ENCODE measurements at places on chromosomes 16 and 17.

DNA sequence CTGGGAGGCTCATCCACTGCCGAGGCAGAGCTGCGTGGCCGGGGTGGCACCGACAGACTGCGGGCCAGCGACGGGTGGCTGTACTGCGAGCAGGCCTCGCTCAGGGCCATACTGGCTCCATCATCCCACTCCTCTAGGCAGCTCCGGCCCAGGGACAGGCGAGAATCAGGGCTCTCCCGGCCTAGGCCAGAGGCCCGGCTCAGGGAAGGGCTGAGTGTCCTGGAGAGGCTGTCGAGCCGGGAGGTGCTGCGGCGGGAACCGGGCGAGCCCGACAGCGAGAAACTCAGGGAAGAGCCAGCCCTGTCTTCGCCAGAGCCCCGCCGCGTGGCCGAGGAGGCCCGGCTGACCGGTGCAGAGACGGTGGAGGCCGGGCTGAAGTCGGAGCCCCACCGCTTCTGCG lies 37.4 kb downstream of the PIPOX start:
- H3K4me1 ChIP-seq = peaks cover 10% of the 10 kb centered on the region
- H3K27ac ChIP-seq = no peak overlapping the region
- no peaks in the 10 kb centered on the region for H3K36me3 ChIP-seq
- no peaks in the 10 kb centered on the region for H3K27me3 ChIP-seq

DNA sequence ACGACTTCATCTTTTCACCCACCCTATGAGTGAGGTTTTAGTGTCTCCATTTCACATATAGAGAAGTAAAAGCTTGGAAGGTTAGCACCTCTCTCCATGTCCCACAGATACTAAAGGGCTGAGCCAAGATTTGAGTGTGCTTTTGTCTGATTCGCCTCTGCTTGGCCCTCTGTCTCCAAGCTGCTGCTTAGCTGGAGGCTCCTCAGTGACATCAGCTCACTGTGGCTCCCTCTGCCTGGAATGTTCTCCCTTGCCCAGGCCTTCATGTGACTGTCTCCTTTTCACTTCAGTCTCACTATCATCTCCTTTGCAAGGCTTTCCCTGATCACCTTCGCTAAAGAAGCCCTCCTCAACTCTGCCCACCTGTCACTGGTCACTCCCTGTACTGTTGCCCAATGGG lies 84.5 kb upstream of the HSBP1 start:
- DNase-seq = no peak
- no peaks in the 10 kb centered on the region for H3K27me3 ChIP-seq
- no peaks in the 10 kb centered on the region for H3K36me3 ChIP-seq
- H3K27ac ChIP-seq = no peak overlapping the region

DNA sequence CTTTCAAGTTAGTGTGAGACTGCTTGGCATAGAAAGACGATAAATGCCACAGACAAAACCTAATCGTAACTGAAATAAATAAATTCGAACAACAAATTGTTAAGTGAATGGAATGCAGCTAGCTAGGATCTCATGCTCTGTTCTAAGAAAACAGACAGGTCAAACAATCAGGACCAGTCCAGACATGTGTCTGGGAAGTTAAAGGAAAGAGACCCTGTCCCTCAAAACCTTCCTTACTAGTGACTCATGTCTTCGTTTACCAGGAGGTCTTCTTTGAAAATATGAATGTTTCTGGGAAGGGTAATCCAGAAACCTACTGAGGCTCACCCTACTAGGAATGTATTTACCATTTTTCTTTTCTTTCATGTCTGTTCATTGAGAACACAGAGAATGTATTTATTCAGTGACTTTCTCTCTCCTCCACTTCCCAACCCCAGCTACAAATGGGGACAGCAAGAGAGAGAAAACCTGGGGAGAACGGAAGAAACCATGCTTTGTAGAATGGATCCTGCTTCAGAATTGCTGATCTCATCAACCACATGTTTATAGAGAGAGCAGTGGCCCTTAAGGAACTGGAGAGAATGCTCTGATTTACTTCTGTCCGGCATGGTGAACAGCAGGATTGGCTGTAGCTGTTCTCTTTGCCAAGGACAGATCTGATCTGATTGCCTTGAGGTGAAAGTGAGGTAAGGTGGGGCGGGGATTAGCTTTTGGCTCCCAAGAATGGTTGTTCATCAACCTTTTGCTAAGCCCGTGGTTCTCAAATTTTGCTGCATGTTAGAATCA lies 39.4 kb upstream of the DHX8 start:
- H3K27ac ChIP-seq = no peak overlapping the region
- H3K27me3 ChIP-seq = no peaks in the 10 kb centered on the region
- no peaks in the 10 kb centered on the region for H3K36me3 ChIP-seq
- H3K4me1 ChIP-seq = no peaks in the 10 kb centered on the region
- H3K4me3 ChIP-seq = no peak overlapping the region

DNA sequence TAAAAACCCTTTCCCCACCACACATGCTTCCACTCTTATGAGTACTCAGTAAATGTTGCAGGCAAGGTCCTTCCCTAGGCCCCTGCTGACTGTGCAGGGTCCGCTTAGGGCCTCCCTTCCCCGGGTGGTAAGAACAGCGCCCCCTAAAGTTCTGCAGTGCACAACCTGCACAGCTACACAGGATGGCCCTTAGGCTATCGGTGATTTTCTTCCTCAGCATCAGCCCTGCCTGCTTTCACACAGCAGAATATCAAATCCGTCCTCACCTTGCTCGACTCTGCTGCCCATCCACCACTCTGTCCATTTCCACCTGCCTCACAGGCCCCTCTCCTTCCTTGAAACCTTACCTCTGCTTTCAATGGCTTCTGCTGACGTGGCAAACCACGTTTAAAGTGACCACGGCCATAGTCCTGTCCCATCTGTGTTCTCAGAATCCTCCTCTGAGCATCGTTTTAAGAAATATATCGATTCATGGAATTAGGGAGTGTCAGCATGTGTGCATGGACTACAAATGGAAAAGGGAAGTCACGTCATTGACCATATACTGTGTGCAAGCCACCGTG lies 51.4 kb upstream of the TMEM132E start:
- H3K4me3 ChIP-seq = no peak overlapping the region
- H3K36me3 ChIP-seq = no peaks in the 10 kb centered on the region
- H3K27ac ChIP-seq = no peak overlapping the region
- H3K4me1 ChIP-seq = no peaks in the 10 kb centered on the region

GRCh38 chr17:3683054-3683511 lies 12.9 kb downstream of the P2RX5 start:
- peaks cover 18% of the 10 kb centered on the region for H3K27me3 ChIP-seq
- H3K4me3 ChIP-seq = no peak overlapping the region
- no peaks in the 10 kb centered on the region for H3K4me1 ChIP-seq
- no peaks in the 10 kb centered on the region for H3K36me3 ChIP-seq
- no peak overlapping the region for H3K27ac ChIP-seq

GRCh38 chr17:8861495-8862181 lies 5.8 kb downstream of the PIK3R6 start:
- no peak overlapping the region for H3K4me3 ChIP-seq
- H3K27me3 ChIP-seq = no peaks in the 10 kb centered on the region
- H3K36me3 ChIP-seq = no peaks in the 10 kb centered on the region

- H3K4me3 ChIP-seq = no peak overlapping the region
- no peaks in the 10 kb centered on the region for H3K27me3 ChIP-seq
- no peak for DNase-seq
- H3K27ac ChIP-seq = no peak overlapping the region
Measured at GRCh38 chr16:86956437-86956836, 360.8 kb downstream of the C16orf95 start.

GRCh38 chr16:2033057-2033908 lies 6.6 kb downstream of the NHERF2 start:
- H3K27me3 ChIP-seq = no peaks in the 10 kb centered on the region
- peaks cover 53% of the 10 kb centered on the region for H3K36me3 ChIP-seq
- peaks cover 94% of the 10 kb centered on the region for H3K4me1 ChIP-seq
- DNase-seq = peak; percentile 81
- H3K4me3 ChIP-seq = peak overlapping the region; percentile 94
- peak overlapping the region; percentile 98 for H3K27ac ChIP-seq

DNA sequence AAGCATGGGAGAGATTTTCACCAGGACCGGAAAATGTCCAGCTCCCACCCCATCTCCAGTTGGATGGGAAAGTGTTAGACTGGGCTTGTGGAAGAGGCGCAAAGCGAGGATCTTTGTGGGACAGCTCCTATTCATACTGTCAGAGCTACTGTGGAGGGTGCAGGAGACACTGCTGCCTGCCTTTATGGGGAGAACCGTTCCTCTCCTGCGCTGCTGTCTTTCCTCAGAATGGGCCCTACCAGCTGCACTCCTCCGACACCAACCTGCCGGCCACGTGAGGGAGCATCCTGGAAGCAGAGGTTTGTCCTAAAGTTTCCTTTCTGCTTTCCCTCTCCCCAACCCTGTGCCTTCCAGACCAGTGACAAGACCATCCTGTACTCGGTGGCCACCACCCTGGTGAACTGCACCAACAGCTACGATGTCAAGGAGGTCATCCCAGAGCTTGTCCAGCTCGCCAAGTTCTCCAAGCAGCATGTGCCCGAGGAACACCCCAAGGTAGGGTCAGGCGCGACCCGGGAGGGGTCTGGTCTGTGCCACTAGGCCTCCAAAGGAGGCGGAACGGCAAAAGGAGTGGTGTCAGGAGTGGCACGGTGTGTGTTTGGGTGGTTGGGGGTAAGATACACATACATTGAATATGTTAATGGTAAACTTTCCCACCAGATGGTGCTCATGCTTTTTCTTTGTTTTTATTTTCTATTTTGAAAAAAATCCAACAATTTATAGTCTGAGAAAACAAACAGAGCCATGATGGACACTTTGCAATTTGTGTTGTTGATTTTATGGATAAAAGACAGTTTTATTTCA lies 23.0 kb downstream of the SLC35G3 start:
- no peak overlapping the region for H3K4me3 ChIP-seq
- no peak overlapping the region for H3K27ac ChIP-seq
- no peak for DNase-seq
- H3K36me3 ChIP-seq = peaks cover 60% of the 10 kb centered on the region
- no peaks in the 10 kb centered on the region for H3K4me1 ChIP-seq
- H3K27me3 ChIP-seq = no peaks in the 10 kb centered on the region

DNA sequence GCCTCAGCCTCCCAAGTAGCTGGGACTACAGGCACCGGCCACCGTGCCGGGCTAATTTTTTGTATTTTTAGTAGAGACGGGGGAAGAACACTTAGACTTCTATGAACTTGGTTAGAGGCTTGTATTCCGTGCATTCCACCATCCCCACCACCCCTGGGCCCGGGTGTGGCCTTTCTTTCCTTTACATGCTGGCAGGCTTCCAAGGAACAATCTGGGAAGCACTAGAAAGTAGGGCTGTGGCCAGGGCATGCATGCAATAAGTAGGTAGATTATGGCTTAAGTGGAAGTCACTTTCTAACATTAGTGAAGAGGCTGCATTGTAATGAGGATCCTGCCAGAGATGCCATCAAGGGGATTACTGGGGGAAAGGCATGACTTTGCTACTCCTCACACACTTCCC lies 171.6 kb downstream of the SHISA6 start:
- no peaks in the 10 kb centered on the region for H3K36me3 ChIP-seq
- H3K27ac ChIP-seq = no peak overlapping the region
- no peaks in the 10 kb centered on the region for H3K4me1 ChIP-seq
- DNase-seq = no peak
- no peak overlapping the region for H3K4me3 ChIP-seq
- no peaks in the 10 kb centered on the region for H3K27me3 ChIP-seq

- peak overlapping the region; percentile 27 for H3K4me3 ChIP-seq
- peaks cover 11% of the 10 kb centered on the region for H3K4me1 ChIP-seq
- no peaks in the 10 kb centered on the region for H3K36me3 ChIP-seq
- no peaks in the 10 kb centered on the region for H3K27me3 ChIP-seq
- DNase-seq = no peak
Measured at GRCh38 chr16:88406096-88407041, 23.6 kb downstream of the ZNF469 start.

DNA sequence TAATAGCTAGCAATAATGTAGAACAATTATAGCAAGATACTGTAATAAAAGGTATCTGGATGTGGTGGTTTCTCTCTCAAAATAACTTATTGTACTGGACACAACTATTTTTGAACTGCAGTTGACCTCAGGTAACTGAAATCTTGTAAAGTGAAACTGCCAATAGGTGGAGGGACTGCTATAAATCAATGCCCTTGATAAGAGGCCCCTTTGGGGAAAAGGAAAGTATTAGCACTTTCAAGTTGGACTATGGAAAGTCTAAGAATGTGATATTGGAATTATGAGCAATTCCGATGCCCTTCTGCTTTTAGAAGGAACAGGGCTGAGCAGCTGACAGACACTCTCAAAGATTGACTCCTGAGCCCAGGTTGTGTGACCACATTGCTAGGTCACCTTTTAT lies 44.5 kb upstream of the ARHGAP44 start:
- no peak overlapping the region for H3K4me3 ChIP-seq
- no peaks in the 10 kb centered on the region for H3K4me1 ChIP-seq
- DNase-seq = no peak
- H3K27me3 ChIP-seq = no peaks in the 10 kb centered on the region
- no peaks in the 10 kb centered on the region for H3K36me3 ChIP-seq
- H3K27ac ChIP-seq = peak overlapping the region; percentile 80

GRCh38 chr16:77213542-77214106 lies 14.4 kb downstream of the SYCE1L start:
- peaks cover 3% of the 10 kb centered on the region for H3K4me1 ChIP-seq
- no peak overlapping the region for H3K27ac ChIP-seq
- no peak for DNase-seq
- no peaks in the 10 kb centered on the region for H3K27me3 ChIP-seq
- no peak overlapping the region for H3K4me3 ChIP-seq

GRCh38 chr17:57403236-57403635 lies 146.9 kb downstream of the MSI2 start:
- H3K4me3 ChIP-seq = no peak overlapping the region
- H3K27ac ChIP-seq = no peak overlapping the region
- H3K36me3 ChIP-seq = no peaks in the 10 kb centered on the region
- no peak for DNase-seq
- peaks cover 53% of the 10 kb centered on the region for H3K4me1 ChIP-seq

- DNase-seq = peak; percentile 63
- peaks cover 47% of the 10 kb centered on the region for H3K4me1 ChIP-seq
- H3K4me3 ChIP-seq = peak overlapping the region; percentile 97
- H3K27ac ChIP-seq = peak overlapping the region; percentile 98
- no peaks in the 10 kb centered on the region for H3K27me3 ChIP-seq
Measured at GRCh38 chr17:58083491-58084316, 485 bp downstream of the DYNLL2 start.

- H3K4me1 ChIP-seq = peaks cover 25% of the 10 kb centered on the region
- no peaks in the 10 kb centered on the region for H3K36me3 ChIP-seq
- no peak for DNase-seq
- no peaks in the 10 kb centered on the region for H3K27me3 ChIP-seq
- H3K27ac ChIP-seq = peak overlapping the region; percentile 98
Measured at GRCh38 chr17:35578929-35579432, 610 bp upstream of the PEX12 start.

- no peak overlapping the region for H3K4me3 ChIP-seq
- peaks cover 10% of the 10 kb centered on the region for H3K4me1 ChIP-seq
- no peak for DNase-seq
- no peak overlapping the region for H3K27ac ChIP-seq
- no peaks in the 10 kb centered on the region for H3K36me3 ChIP-seq
Measured at GRCh38 chr17:57629886-57630285, 115.2 kb downstream of the CCDC182 start.

DNA sequence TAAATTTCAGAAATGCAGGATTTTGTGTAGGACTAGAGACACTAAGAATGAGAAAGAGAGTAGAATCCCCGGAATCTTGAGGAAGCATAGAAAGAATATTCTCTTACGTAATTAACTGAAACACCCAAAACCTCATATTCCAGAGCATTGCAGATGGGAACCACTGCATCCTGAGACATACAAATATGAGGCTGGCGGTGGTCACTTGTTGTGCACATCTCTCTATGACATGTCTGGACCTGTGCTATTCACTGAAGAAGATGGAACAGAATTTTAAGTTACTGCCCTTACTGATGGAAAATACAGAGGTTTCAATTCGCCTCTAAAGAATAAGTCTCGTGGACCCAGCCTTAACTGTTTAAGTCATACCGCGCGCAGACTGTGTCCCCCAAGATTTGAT lies 806 bp downstream of the RAD51C start:
- no peaks in the 10 kb centered on the region for H3K27me3 ChIP-seq
- H3K4me3 ChIP-seq = peak overlapping the region; percentile 78
- peaks cover 5% of the 10 kb centered on the region for H3K4me1 ChIP-seq
- no peak for DNase-seq
- no peaks in the 10 kb centered on the region for H3K36me3 ChIP-seq
- H3K27ac ChIP-seq = no peak overlapping the region
